Stimulated activated CD8-positive, alpha-beta memory T cell treated with anti-CD3 and anti-CD28 coated beads, Interleukin-7, amount 100 ng/mL, for 48 hours (primary cell): ENCODE measurements at places on chromosomes 1 and 21.

- DNase-seq = no peak
Observed at GRCh38 chr1:36900128-36900527, 134.2 kb downstream of the GRIK3 start.

- DNase-seq = no peak
Observed at GRCh38 chr1:226875641-226876295, 5.4 kb downstream of the PSEN2 start.

GRCh38 chr1:156625436-156626078 lies 6.3 kb downstream of the HAPLN2 start:
- DNase-seq = no peak

DNA sequence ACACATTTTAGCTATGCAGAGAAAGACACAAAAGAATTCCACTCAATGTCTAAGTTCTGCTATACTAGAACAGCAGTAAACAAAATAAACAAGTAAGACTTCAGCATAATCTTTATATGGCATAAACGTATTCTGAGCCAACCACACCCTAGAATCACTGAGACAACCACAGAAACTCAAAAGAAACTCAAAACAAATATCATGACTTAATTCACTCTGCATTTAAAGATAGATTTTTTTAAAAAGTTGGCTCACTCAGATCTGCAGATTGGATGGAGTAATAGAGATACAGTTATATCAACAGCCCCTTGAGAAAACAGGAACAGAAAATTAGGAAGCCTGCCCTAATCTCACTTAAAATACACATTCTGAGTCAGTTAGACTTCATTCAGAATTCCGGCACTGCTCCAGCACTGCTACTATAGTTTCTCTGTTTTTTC lies 95.0 kb downstream of the COL24A1 start:
- DNase-seq = no peak

GRCh38 chr1:98086156-98086555 lies 165.3 kb upstream of the DPYD start:
- DNase-seq = no peak

- no peak for DNase-seq
Observed at GRCh38 chr1:229229721-229230139, 41.2 kb upstream of the RAB4A start.

GRCh38 chr1:89808441-89809117 lies 12.3 kb upstream of the LRRC8D start:
- no peak for DNase-seq

DNA sequence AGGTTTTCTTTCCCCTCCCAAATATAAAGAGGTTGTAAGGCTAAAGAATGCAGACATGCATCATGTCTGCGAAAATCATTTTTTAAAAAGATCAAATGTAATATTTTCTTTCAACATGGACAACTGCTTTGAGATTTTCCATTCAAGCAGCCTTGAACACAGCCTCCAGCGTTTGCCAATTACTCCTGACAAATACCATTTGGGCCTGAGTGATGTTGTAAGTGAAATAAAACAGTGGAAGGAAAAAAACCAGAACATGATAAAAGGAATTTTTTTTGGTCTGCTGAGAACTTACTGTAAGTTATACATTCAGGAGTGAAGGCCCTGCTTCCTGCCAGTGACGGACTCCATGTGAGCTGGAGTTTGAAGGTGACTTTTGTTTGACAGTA lies 37.2 kb downstream of the SETD4 start:
- DNase-seq = no peak

- DNase-seq = no peak
Observed at GRCh38 chr1:15475752-15476314, at the start of gene CELA2B. CELA2B (plus strand) TSS chr1:15476104; CDS start chr1:15476126, 22 bp downstream.

DNA sequence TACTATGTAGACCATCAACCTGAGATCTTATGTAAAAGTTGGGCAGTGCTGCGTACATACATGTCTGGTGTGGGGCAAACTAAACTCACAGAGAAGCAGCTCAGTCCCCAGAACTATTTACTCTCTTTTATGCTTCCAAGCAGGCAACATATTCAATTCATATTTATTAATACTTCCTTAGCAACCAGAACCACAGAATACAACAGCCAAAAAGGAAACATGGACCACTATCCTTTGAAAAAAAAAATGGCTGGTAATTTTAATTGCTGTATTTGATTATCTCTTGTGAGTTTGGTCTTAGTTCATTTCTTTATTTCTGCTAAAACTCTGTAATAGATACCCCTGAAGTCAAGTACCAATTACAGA lies 1.5 kb upstream of the PPP1R15B start:
- DNase-seq = no peak
